T-helper 17 cell (primary cell): ENCODE measurements at places on chromosomes 1 and 21. TPM values are rescaled to one million over a fixed set of nuclear protein-coding genes. Genes with fewer than 3 reads are reported as not detected.

EVA1B gene
- total RNA-seq: 10.8 TPM

SEMA6C gene
- total RNA-seq: 11.3 TPM

ZBTB8B gene
- total RNA-seq: not detected

OSCP1 gene
- not detected for total RNA-seq

SPAG17 gene
- not detected for total RNA-seq

TMEM167B gene
- 63.4 TPM for total RNA-seq

TTC22 gene
- total RNA-seq: 11.2 TPM

NFIA gene
- total RNA-seq: 5.2 TPM

BMP8B gene
- total RNA-seq: 1.3 TPM

OLFML3 gene
- 1.2 TPM for total RNA-seq

SH2D5 gene
- not detected for total RNA-seq

MPL gene
- 16.6 TPM for total RNA-seq

TRABD2B gene
- not detected for total RNA-seq

LCE1E gene
- total RNA-seq: not detected

RHD gene
- 5.0 TPM for total RNA-seq

IGSF5 gene
- not detected for total RNA-seq

DIRAS3 gene
- total RNA-seq: not detected

SERPINC1 gene
- not detected for total RNA-seq

NBPF6 gene
- not detected for total RNA-seq

OR2L8 gene
- 0.62 TPM for total RNA-seq

AUNIP gene
- total RNA-seq: 0.31 TPM

LYPD8 gene
- total RNA-seq: not detected

SPSB1 gene
- 7.7 TPM for total RNA-seq

NBPF10 gene
- total RNA-seq: 3.8 TPM

ZNF683 gene
- total RNA-seq: not detected

CFAP141 gene
- total RNA-seq: not detected

PTPRU gene
- total RNA-seq: not detected

PRDM16 gene
- total RNA-seq: not detected

KCNJ9 gene
- total RNA-seq: not detected

TCHH gene
- 0.05 TPM for total RNA-seq

GBP1 gene
- 29.4 TPM for total RNA-seq

DNAJB4 gene
- 20.8 TPM for total RNA-seq

KCNK2 gene
- not detected for total RNA-seq

PIP5K1A gene
- total RNA-seq: 43.3 TPM

TNFRSF18 gene
- total RNA-seq: 80.4 TPM

S100A2 gene
- total RNA-seq: not detected

C1QB gene
- total RNA-seq: not detected

ETNK2 gene
- total RNA-seq: 12.7 TPM
